ENCODE measurements at places on chromosomes 13 and 19. TPM values are rescaled to one million over a fixed set of nuclear protein-coding genes. Genes with fewer than 3 reads are reported as not detected.

Gene SLC5A5
- not detected for total RNA-seq

Gene XAB2
- 51.6 TPM for total RNA-seq

Gene ADPRHL1
- 15.3 TPM for total RNA-seq

Gene GPC6
- total RNA-seq, result 21.9 TPM

Gene UBA52
- 520 TPM for total RNA-seq

Gene CPB2
- total RNA-seq, result not detected

Gene C19orf38
- 0.42 TPM for total RNA-seq

Gene CRYL1
- 43.1 TPM for total RNA-seq

Gene NKPD1
- total RNA-seq, result not detected

Gene SLC17A7
- total RNA-seq, result 7.1 TPM

Gene CYP4F2
- not detected for total RNA-seq

Gene LGALS14
- not detected for total RNA-seq

Gene ZIM2
- total RNA-seq, result not detected

Gene EDNRB
- 19.4 TPM for total RNA-seq

Gene MRPS31
- 22.6 TPM for total RNA-seq

Gene PSG2
- not detected for total RNA-seq

Gene TNFSF9
- total RNA-seq, result 1.2 TPM

Gene CLC
- total RNA-seq, result not detected

Gene LIPE
- 77.1 TPM for total RNA-seq

Gene LILRA1
- 1.2 TPM for total RNA-seq

Gene TUBA3C
- not detected for total RNA-seq

Gene LILRA5
- total RNA-seq, result 0.42 TPM

Gene RASA3
- 36.2 TPM for total RNA-seq

Gene ZNF274
- 33.1 TPM for total RNA-seq

Gene GTF2F2
- 21.6 TPM for total RNA-seq

Gene WTIP
- total RNA-seq, result 21.4 TPM

Gene GPR4
- total RNA-seq, result 14.9 TPM

Gene MYO16
- not detected for total RNA-seq

Gene NDUFB7
- total RNA-seq, result 391 TPM

Gene PCDH17
- total RNA-seq, result 10.8 TPM
